Stimulated activated CD8-positive, alpha-beta memory T cell treated with anti-CD3 and anti-CD28 coated beads, Interleukin-7, amount 100 ng/mL, for 4 hours (primary cell): ENCODE measurements at places on chromosomes 7 and 10.

GRCh38 chr7:36784991-36785940 is 61.0 kb upstream of the AOAH start:
- peak; percentile 44 for DNase-seq

- DNase-seq = no peak
Observed at GRCh38 chr10:132182591-132182990, 4.2 kb upstream of the DPYSL4 start.

- DNase-seq = no peak
Observed at GRCh38 chr10:133377818-133378250, 1.2 kb upstream of the PAOX start.

DNA sequence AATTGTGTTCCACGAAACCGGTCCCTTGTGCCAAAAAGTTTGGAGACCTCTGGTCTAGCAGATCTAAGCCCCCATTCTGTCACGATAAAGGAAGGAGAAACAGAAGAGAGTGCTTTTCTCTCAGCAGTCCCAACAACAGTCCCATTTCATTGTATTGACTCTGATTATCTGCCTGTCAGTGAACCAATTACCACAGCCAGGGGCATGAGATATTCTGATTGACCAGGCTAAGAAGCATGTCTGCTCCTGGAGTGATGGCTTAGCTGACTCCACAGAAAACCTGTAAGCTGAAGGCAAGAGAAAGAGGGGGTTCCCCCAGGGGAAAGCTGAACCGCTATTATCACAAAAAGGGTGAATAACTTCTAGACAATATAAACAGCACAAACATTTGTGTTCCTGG is 765.4 kb downstream of the SORCS1 start:
- no peak for DNase-seq

GRCh38 chr10:17847585-17848296 is 38.6 kb downstream of the MRC1 start:
- DNase-seq = no peak

DNA sequence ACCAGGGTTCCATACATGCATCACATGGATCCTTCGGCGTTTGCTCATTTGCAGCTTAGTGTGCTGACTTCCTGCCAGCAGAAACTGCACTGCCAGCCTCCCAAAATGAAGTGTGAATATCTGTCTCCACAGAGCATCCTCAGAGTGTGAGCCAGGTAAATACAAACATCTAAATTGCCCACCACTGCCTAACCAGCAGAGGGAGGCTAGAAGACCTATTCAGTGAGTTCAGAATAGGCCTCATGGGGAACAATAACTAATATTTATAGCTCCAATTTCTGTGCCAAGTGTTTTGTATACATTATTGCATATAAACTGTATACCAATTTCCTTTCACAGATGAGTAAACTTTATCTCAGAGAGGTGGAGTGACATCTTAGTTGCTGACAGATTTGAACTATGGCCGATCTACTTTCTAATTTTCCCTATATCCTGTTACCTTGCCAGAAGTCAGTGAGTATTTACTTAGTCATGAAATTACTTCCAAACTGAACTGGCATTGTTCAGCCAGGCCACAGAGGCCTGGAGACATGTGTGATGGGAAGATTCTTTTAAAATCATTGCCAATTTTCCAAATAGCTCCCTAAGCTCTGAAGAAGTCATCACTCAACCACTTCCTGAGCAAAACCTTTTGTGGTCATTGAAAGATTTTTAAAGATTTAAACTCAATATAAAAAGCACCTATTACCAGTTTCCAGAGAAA is 926.5 kb upstream of the GHITM start:
- no peak for DNase-seq

- DNase-seq = peak; percentile 68
Observed at GRCh38 chr10:102645741-102646609, 1.7 kb downstream of the TRIM8 start.

- DNase-seq = no peak
Observed at GRCh38 chr10:131088619-131089018, 222.9 kb downstream of the TCERG1L start.

GRCh38 chr7:24842449-24843241 is 85.4 kb upstream of the GSDME start:
- DNase-seq = no peak

GRCh38 chr7:7908622-7909145 is 59.9 kb upstream of the GLCCI1 start:
- DNase-seq = no peak

DNA sequence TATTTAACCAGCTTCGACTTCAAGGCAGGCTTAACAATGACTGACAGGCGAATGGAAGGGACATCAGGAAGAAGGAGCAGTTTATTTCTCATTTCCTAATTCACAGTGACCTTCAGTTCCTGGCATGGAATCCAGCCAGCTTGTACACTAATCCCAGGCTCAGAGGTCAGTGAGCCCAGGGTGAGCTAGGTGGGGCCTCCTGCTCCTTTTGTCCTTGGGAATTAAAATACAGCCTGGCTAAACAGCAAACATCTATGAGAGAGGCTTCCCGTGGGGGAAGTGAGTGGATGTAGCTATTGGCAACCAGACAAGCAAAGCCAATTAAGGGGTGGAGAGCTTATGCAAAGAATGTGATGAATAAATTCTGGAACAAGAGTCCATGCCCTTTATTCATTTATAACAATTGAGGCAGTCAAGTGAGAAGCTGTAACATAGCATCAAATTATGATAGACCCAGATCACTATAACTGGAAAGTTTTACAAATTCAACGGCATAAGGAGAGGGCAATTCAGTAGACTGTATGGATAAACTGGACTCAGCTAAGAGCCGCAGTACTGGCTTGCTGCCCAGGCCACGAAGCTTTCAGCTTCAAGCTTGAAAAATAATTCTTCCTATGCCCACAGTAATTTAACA is 57.1 kb downstream of the STK17A start:
- DNase-seq = no peak

GRCh38 chr7:100167912-100168323 is 499 bp downstream of the GAL3ST4 start:
- no peak for DNase-seq

DNA sequence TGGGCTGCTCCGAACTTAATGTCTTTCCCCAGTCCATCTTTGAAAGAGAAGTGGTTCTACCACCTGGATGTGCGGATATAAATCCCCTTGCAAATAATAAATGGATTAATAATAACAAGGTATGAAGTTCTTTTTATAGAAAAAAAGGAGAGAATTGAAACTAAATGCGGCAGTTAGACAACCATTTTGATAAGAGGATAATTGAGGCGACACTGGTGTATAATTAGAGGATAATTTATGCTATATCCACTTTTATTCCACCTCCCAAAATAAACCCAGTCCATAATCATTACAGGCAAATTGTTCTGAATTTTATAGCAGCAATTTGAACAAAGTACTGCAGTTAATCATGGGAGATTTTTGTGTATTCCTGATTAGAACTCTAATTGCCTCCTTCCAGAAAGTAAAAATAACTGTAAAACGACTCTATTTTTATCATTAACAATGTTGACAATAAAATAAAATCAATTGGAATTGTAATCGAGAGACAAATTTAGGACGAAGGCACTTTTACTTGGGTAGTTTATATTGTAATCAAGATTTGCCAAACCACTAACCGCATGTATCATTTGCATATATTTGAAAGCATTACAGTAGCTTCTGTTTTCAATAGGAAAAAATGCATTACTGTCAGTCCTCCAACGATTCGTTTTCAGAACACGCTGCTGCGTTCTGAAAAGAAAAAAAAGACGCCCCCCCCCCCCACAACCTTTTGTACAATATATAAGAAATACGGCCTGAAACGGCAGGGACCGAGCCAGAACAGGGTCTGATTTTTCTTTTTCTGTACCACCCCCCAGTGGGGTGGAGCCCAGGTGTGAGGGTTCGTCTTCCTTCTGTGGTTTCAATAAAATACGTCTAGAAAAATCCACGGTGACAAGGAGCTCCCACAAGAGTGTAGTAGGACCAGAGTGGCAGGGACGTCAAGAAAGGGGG is 838 bp upstream of the DLX6 start:
- no peak for DNase-seq

GRCh38 chr10:70908406-70909296 is 20.3 kb upstream of the PCBD1 start:
- no peak for DNase-seq

GRCh38 chr7:3426064-3426463 is 125.0 kb downstream of the SDK1 start:
- DNase-seq = no peak

- no peak for DNase-seq
Observed at GRCh38 chr10:105210546-105210945, 569.5 kb downstream of the SORCS3 start.

DNA sequence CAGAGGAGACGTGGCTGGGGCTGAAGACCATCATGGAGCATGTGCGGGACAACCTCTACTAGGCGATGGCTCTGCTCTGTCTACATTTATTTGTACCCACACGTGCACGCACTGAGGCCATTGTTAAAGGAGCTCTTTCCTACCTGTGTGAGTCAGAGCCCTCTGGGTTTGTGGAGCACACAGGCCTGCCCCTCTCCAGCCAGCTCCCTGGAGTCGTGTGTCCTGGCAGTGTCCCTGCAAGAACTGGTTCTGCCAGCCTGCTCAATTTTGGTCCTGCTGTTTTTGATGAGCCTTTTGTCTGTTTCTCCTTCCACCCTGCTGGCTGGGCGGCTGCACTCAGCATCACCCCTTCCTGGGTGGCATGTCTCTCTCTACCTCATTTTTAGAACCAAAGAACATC is 22.0 kb upstream of the CPA5 start:
- DNase-seq = no peak

DNA sequence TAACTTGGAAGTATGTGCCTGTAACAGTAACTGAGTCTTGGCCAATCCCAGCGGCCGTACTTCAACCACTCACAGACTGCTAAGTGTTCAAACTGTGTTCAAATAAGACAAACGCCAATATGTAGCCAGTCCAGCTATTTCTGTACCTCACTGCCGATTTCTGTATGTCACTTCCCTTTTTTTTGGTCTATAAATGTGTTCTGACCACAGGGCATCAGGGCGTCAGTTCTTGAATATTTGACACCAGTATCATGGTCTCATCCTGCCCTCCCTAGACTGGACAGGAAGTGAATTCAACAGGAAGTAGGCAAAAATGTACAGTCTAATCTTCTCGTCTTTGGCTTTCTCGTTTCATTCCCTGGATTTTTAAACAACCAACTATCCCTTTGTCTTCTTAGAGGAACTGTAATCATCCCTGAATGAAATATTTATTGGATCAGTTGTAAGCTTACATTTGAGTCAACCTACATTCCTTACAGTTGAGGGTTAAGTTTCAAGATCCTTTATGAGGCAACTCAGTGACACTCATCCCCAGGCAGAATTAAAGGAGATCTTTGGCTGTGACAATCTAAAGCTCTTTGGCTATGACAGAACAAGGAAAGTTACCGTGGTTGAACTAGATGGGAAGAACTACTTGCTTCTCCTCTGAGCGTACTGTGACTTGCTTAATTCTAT is 232.7 kb downstream of the NSUN6 start:
- DNase-seq = no peak

- DNase-seq = no peak
Observed at GRCh38 chr7:75881436-75882095, 2.7 kb downstream of the RHBDD2 start.

DNA sequence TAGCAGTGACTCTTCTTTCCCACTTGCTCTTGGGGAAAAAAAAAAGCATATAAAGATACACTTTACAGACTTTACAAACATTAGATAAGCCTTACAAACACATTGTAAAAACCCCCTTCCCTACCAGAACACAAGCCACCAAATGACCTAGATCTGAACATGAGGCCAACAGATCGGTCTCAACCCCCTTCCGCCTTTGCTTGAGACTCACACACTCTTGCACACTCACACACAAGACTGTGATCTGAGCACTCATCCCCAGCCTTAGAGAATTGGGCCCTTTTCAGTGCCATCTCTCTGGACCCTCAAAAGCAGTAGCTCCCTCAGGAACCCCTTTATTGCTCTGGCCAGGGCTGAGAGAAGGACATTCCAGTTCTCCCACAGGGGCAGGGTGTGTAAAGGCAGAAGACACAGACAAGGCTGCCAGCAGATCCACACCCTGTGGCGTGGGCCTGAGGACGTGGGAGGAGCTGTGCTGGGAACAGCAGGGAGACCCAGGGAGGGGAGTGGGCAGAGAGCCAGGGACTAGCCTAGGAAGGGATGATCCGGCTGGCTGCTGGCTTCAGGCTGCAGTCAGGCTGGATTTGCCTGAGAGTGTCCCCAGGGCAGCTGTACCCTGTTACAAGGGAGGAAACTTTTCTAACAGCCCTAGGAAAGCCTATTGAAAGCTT is 206.7 kb downstream of the KIAA1217 start:
- no peak for DNase-seq

DNA sequence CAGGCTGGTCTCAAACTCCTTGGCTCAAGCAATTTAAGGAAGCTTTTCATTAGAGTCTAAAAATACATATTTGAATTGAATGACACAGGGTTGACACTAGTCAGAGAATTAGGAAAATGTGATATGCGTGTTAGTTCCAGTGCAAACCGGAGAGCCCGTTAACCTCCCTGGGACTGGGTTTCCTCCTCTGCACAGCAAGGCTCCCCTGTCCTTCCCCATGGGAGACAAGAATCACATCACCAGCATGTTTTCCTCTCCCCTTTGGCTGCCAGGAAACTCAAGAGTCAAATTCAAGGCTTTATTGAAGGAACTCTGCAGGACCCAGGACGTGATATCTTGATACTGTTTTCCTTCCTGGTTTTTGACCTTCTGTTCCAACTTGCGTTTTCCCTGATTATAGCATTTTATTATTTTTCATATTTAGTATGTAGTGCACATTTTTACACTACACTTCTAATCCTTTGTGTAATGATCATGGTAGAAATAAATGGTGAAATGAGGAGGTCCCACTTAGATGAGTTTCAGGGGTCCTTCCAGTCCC is 24.9 kb downstream of the GSTO2 start:
- no peak for DNase-seq

DNA sequence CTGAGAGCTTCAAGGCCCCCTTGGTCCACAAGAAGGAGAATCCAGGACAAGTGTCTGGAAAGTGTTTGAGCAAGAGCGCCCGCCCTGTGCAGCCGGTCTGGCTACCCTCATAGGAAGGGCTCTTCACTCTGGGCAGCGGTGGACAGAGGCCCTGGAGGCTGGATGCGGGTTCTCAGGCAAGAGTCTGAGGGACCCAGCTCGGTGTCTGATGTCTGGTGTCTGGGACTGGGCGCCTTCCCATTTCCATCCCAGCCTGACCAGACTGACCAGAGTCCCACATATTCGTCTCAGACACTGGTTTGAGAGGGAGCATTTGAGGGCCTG is 59.8 kb downstream of the HK1 start:
- DNase-seq = no peak
